ENCODE measurements at places on chromosomes 2 and 18.

DNA sequence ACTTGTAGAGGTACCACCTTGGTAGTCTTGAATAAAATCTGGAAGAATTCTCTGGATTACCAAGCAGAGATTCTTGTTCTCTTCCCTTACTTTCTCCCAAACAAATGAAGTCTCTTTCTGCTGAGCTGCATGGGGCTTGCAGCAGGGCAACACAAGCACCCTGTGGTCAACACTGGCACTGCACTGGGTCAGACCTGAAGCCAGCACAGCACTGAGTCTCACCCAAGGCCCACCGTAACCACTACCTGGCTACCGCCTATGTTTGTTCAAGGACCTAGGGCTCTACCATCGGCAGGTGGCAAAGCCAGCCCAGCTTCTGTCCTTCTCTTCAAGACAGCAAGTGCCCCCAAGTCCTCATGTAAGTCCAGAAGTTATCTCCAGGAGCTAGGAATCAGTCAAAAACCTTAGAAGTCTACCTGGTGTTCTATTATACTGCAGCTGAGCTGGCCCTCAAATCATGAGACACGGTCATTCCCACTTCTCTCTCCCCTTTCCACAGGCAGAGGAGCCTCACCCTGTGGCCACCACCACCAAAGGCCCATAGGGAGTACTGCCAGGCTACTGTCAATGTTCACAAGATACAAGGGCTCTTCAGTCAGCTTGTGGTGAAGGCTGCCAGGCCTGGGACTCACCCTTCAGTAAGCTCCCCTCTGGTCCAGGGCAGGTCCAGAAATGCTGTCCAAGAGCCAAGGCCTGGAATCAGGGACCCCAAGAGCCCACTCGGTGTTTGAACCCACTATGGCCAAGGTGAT lies 18.4 kb downstream of the VPS54 start:
- no peak overlapping the region for H3K27ac ChIP-seq
- H3K27me3 ChIP-seq = no peaks in the 10 kb centered on the region
- H3K4me3 ChIP-seq = no peak overlapping the region
- no peaks in the 10 kb centered on the region for H3K4me1 ChIP-seq
- DNase-seq = no peak
- no peaks in the 10 kb centered on the region for H3K36me3 ChIP-seq

DNA sequence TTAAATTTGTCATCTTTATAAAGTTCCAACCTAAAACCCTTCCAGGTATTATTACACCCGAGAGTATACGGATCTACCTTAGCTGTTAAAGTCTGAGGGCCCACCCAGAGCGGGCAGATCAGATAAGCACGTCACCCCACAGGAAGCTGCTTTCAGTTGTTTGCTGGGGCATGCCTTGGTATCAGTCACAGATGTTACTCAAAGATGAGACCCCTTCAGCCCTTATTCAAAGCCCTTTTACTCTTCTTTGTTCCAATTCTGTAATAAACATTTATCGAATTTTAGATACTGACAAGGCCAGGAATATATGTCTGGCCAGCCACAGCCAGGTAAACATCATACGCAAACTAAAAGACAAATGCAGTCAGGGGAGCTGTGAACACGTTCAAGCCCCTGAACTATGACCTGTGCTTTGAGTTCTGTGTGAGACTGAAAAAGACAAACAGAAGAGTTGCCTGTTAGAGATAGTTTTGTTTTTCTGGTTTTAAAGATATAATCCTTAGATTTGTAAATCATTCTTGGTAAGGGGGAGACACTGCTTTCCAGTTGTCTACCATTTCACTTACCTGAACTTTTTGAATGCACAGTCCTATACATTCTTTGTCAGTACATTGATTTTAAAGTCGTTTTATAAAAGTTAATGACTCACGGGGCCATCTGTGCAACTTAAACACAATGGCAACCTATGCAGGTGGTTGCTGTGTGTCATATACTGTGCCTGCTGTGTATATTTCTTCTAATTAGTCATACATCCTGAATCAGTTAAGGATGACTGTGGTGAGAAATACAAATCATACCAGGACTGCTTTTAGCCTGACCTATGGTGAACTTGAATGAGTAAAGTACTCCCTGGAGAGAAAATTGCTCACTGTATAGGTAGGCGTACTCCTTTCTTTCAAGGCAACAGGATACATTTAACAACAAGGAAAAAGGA lies 100.5 kb upstream of the ITPRID2 start:
- H3K4me3 ChIP-seq = no peak overlapping the region
- no peaks in the 10 kb centered on the region for H3K4me1 ChIP-seq
- H3K36me3 ChIP-seq = no peaks in the 10 kb centered on the region

DNA sequence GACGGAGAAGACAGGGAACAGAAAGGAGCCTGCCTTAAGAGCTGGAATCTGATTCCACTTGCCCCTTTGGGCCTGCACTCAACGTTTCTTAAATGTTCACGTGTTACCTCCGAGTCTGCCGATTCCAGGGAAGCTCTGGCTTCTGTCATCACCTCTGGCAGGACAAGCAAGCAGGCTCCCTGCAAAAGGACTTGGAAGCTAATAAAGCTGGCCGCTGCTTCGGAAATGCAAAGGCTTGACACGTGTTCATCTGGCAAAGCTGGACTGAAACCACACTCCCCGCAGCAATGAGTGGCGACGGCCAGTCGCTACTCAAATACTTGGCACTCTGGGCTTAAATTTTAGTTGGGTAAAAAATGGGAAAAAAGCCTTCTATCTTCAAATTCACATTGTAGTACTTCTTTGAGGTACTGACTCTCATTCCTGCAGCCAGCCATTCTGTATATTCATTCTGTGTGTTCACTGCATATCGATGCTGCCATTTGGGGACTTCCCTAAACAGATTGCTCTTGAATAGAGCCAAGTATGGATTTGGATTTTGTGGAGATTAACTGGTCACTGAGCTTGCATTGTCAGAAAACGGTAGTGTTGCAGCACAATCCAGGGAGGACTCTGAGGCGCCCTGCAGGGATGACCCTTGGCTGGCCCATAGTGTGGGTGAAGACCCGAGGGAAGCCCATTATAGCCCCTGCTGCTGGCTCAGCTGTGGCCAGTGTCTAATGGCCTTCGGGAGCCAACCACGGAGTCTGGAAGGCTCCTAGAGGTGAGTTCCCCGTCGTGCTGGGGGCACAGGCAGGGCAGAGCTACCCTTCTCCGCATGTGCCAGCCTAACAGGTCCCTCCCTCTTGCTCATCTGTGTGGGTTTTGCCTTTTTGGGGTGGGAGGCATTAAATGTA lies 231.5 kb downstream of the PRKCE start:
- no peak for DNase-seq
- H3K4me3 ChIP-seq = no peak overlapping the region
- H3K27me3 ChIP-seq = no peaks in the 10 kb centered on the region
- H3K4me1 ChIP-seq = peaks cover 5% of the 10 kb centered on the region
- no peak overlapping the region for H3K27ac ChIP-seq

GRCh38 chr2:10373931-10374330 lies 71.2 kb downstream of the HPCAL1 start:
- no peaks in the 10 kb centered on the region for H3K27me3 ChIP-seq
- H3K27ac ChIP-seq = no peak overlapping the region
- peaks cover 3% of the 10 kb centered on the region for H3K4me1 ChIP-seq
- no peak overlapping the region for H3K4me3 ChIP-seq

- H3K4me3 ChIP-seq = no peak overlapping the region
- no peak for DNase-seq
- no peaks in the 10 kb centered on the region for H3K4me1 ChIP-seq
- no peaks in the 10 kb centered on the region for H3K27me3 ChIP-seq
- H3K27ac ChIP-seq = no peak overlapping the region
These were observed 10.5 kb upstream of the SLC1A4 start for GRCh38 chr2:64978514-64979268.

DNA sequence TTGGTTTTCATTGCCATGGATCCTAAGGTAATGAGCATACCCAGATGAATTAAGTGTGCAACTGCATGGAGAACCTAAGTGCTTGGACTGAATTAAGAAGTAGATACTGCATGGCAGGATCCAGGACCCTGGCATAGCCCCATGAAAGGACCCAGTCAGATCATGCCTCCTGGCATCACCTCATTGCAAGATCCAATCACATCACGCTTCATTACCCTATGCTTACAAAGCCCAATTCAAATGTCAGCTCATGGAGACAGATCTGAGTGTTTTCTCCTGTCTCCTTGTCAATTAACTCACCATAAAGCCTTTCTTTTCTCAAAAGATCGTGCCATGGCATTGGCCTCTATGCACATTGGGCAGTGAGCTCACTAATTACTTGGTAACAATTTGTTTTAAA lies 519.8 kb upstream of the ZNF804A start:
- H3K27ac ChIP-seq = no peak overlapping the region
- no peaks in the 10 kb centered on the region for H3K27me3 ChIP-seq
- no peak for DNase-seq
- no peaks in the 10 kb centered on the region for H3K36me3 ChIP-seq
- no peaks in the 10 kb centered on the region for H3K4me1 ChIP-seq

- H3K4me1 ChIP-seq = no peaks in the 10 kb centered on the region
- H3K27ac ChIP-seq = no peak overlapping the region
- no peaks in the 10 kb centered on the region for H3K36me3 ChIP-seq
- H3K4me3 ChIP-seq = no peak overlapping the region
- no peaks in the 10 kb centered on the region for H3K27me3 ChIP-seq
These were observed 59.1 kb downstream of the COA5 start for GRCh38 chr2:98548920-98549818.

DNA sequence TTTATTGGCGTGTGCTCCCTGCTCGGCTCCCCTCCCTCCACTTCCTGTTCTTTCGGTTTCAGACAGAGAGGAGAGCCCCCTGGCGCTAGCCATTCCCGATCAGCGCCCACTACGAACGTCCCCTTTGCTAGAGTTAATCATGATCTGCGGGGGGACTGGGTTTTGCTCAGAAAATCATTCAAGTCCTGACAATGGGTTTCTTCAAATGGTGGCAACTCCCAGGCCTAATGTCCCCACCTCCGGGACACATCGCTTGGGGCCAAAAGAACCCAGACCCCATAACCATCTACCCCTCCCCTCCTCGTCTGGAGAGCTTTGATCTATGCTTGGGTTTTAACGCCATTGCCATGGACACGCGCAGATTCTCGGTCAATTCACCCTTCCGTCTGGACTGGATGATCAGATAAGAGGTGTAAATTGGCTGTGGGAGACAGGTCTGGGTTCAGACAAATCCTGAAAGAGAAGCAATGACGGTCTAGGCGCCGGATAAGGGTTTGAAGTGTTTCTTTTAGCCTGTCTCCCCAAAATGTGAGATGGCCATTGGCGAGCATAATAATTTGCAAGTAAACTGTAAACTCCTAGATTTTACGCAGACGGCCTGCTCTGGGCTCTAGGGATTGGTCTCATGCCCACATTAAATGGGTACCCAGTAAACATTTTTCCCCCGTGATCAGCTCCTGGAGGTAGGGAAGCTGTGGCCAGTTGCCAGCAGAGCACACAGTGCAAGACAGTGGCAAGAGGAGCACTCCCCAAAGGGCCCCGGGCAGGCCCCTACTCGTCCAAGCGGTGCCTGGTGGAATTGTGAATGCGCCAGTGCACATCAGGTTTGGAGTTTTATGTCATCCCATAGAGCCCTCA lies 4.7 kb downstream of the NRP2 start:
- H3K27ac ChIP-seq = peak overlapping the region; percentile 74
- no peak for DNase-seq
- no peaks in the 10 kb centered on the region for H3K36me3 ChIP-seq
- H3K4me1 ChIP-seq = no peaks in the 10 kb centered on the region

DNA sequence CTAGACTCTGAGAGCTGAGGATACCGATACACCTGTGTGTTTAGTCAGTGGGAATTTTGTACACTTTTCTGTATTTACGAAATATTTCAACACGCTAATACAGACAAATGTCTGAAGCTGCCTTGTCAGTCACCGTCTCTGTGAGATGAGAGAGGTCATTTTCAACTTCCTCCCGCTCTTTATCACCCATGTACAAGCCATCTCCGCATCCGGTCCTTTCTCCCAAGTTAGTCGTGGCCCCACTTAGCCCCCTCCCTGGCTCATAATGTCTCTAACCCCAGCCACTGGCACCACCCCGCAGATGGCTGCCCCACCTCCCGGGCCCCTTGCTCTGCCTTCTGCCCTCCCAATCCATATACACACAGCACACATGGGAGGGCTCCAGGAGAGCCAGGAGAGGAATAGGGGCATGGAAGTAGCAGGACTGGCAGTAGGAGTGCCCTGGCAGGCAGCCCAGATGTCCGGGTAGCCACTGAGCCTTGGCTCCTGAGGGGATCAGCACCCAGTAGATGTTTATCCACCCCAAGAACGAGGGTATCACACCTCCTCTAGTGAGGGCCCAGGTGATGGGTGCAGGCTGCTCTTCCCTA lies 2.0 kb upstream of the RUFY4 start:
- DNase-seq = no peak
- no peaks in the 10 kb centered on the region for H3K27me3 ChIP-seq
- no peak overlapping the region for H3K27ac ChIP-seq
- H3K4me3 ChIP-seq = no peak overlapping the region
- no peaks in the 10 kb centered on the region for H3K4me1 ChIP-seq

GRCh38 chr18:79796016-79796415 lies 1.7 kb upstream of the KCNG2 start:
- peaks cover 16% of the 10 kb centered on the region for H3K27me3 ChIP-seq
- no peak overlapping the region for H3K4me3 ChIP-seq
- peaks cover 13% of the 10 kb centered on the region for H3K4me1 ChIP-seq
- no peaks in the 10 kb centered on the region for H3K36me3 ChIP-seq
- H3K27ac ChIP-seq = no peak overlapping the region

- no peak for DNase-seq
- H3K27me3 ChIP-seq = no peaks in the 10 kb centered on the region
- peaks cover 10% of the 10 kb centered on the region for H3K4me1 ChIP-seq
- no peak overlapping the region for H3K4me3 ChIP-seq
- no peak overlapping the region for H3K27ac ChIP-seq
- no peaks in the 10 kb centered on the region for H3K36me3 ChIP-seq
These were observed 28.7 kb upstream of the EML4 start for GRCh38 chr2:42140496-42140895.

Data from prostate gland (tissue), 2 donors.